ENCODE measurements at places on chromosomes 6 and 20.

DNA sequence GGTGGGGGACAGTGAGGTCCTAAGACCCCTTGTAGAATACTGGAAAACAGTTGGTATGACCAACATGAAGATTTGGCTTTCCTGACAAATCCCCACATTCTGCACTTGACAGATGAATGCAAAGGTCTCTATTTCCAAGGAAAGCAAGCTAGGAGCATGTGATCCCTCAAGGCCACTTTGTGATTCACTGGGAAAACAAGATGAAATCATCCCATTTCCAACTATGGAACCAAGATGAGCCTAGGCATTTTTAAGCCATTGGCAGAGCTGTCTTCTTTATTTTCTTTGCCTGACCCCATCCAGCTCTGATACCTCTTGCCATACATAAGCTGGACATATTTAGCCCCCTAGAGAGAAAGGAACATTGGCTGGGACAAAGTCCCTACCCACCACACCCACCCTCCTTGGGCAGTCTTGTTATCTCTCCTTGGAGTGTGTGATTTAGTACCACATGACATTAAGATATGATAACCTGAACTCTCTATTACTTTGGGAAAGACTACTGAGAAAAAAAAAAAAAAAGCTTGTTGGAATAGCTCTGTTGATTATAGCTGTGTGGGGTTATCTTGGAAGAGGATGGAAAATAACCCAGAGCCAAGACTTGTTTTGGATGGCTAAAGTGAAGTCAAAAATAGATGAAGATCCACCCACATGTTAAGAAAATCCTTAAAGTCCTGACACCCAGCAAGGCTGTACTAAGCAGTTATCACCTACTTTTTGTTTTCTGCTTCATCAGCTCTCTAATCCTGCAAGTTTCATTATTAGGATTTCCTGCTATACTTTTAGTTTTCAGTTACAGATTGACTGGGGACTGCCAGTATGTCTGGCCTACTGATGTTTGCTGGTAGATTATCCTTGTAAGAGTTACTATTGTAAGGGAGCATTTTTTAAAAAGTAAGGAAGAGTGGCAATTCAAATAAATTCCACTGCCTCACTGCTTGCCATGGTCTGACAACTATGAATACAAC, 90.1 kb upstream of the PREP start:
- DNase-seq: no peak

- no peak for DNase-seq
Observed at GRCh38 chr20:52812231-52812847, 159.8 kb upstream of the TSHZ2 start.

DNA sequence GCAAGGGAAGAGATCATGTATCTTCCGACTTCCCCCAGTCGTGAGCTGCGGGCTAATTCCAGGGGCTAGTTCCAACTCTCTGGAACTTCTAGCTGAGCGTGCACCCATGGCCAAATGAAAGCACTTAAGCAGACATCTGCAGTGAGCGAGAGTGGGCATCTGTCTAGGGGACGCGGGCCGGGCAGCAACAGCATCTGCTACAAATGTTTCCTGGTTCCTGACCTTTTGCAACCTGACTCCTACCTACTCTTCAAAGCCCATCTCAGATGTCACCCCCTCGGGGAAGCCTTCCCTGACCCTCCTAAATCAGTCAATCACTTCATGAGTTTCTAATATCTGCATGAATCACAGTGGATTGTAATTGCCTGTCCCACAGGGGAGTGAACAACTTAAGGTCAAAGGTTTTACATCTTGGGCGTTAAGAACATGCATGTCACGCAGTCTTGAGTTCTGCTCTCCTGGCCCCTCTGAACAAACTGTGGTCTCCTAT, 141.9 kb downstream of the CEBPB start:
- no peak for DNase-seq

DNA sequence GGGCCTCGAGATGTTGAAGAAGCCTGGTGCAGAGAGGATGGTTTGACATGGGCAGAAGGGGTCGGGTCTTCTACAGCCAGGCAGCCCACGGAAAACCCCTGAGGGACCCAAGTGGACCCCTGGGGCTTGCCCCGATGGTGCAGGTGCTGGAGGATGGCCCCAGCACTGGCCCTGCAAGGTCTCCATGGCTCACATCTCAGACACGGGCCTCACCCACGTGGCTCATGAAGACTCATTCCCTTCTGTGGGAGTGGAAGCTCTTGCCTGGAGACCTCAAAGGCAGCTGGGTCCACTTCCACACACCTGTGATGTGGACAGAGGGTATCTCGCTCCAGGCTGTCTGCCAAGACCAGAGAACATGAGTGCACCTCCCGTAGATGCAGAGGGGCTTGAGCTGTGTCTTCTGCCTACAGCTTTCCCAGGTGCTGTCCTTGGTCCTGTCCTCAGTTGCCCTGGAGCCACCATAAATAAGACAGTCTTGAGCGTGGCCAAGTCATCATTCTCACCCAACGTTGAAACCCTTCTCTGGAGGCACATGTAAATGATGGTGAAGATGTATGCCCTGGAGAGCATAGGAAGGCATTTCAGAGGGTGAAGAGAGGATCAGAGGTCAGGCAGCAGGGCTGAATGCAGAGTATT, 108.0 kb downstream of the SYNDIG1 start:
- no peak for DNase-seq

DNA sequence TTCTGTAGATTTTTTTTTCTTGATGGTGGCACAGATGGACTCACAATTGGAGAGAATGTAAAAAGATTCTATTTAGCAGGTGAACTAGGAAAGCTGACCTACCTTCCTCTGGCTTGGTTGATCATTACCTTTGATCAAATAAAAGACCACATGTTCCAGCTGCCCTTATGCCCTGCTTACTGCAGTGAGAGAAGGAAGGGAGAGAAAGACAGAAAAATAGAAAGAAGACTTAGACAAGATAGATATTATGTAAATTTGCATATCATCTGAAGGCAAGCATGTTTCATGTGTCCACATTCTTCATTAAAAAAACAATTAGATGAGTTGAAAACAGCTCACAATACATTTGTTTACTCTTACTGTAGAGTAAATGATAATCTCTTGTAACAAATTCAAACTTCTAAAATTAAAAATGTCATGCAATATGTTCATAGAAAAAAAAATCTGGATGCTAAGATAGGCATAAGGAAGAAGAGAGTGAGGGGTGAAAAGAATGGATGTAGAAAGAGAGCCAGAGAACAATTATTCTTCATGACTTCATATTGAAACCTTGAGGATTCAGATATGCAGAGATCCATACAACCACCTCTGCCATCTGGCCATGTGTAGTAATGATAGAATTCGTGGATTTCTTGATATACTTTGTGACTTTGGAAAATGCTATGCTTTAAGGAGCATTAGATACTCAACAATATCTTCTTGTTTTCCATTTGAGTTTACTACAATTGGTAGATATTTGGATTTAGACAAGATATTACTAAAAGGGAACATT, 71.7 kb downstream of the RFX6 start:
- DNase-seq: no peak

GRCh38 chr20:49627329-49627761, 59.4 kb upstream of the PTGIS start:
- DNase-seq: no peak

- DNase-seq: no peak
Observed at GRCh38 chr6:40256831-40257230, 322.6 kb upstream of the MOCS1 start.

DNA sequence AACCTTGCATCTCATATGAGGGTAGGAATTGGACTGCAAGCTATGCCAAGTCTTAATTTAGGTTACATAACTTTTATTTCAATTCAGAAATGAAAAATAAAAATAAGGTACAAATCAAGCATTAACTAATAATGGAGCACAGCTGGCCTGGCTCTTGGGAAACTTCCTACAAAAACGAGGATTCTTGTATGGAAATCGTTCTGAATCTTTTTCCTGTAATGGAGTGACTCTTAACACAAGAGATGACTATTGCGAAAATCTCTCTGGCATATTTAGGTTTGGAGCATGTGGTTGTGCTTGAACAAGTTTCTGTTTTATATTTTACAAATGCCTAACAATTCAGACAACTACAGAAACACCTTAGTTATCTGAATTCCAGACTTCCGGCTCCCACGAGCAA, 34.0 kb upstream of the PI16 start:
- DNase-seq: no peak

DNA sequence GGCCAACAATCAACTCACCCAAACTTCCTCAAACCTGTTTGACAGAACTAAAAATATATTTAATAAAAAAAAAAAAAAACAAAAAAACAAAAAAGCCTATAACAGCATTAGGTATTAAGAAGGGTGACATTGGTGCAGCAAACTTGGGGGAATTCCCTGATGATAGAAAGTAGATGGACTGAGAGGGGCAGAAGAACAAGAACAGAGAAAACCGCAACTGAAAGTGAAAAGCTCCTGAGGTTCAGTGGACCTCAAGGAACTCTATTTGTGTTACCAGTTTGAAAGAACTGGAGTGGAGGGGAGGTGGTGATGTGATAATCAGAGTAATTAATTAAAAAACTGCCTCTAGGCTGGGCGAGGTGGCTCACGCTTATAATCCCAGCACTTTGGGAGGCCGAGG, 53.8 kb downstream of the MACROD2 start:
- DNase-seq: no peak

GRCh38 chr6:38021029-38021428, 201.5 kb downstream of the ZFAND3 start:
- DNase-seq: no peak

DNA sequence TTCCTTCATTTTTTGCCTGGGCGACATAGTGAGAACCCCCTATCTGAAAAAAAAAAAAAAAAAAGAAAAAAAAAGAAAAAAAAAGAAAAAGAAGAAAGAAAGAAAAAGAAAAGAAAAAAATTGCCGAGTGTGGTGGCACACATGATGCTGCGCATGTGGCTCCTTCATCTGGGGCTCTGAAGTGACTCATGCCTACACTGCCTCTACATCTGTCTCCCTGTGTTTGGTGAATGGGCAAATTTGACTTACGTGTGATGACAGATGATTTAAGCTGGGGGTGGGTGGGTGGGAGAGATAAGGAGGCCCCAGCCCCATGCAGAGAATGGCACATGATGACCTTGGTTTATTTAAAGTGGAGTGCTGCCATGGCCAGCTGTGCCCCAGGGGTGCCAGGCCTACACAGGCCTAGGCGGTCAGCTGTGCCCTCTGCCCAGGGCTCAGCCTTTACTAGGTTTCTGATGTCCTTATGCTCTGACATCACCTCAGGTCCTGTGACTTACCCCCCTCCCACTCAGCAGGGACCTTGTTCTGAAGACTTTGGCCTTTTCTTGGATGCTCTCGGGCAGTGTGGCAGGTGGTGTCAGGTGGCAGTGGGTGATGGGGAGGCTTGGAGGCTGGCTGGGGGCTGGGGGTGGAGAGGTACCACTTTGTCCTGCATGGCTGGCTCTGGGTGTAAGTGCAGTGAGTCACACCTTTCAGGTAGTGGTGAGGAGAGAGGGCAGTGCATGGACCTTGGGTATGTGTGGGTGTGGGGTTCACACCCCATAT, 41.1 kb downstream of the VEGFA start:
- no peak for DNase-seq

GRCh38 chr20:4470375-4470774, 251.3 kb upstream of the PRND start:
- no peak for DNase-seq

DNA sequence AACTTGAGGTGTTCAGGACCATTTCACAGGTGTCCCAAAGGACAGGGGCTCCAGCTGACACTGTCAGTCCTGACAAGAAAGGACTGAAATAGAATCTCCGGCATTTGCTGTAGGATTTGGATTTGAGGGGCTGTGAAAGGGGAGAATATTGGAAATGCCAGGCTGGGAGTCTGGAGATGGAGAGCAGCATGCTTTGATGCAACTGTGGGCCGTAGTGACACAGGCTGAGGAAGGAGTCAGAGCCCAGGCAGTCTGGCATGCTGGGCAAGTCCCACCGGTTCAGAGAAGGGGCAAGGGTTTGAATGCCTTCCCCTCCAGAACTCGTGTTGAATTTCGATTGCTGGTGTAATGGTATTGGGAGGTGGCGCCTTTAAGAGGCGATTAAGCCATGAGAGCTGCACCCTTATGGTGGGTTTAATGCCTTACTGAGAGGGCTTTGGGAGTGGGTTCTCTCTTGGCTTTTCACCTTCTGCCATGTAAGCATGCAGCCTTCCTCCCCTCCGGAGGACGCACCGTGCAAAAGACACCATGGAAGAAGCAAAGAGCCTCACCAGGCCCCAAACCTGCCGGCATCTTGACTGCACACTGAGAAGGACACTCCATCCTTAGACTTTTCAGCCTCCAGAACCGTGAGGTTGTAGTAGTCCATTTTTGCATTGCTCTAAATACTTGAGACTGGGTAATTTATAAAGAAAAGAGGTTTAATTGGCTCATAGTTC, 9.4 kb upstream of the PYGB start:
- DNase-seq: no peak

- DNase-seq: no peak
Observed at GRCh38 chr6:1497761-1498105, 108.4 kb downstream of the FOXF2 start.

DNA sequence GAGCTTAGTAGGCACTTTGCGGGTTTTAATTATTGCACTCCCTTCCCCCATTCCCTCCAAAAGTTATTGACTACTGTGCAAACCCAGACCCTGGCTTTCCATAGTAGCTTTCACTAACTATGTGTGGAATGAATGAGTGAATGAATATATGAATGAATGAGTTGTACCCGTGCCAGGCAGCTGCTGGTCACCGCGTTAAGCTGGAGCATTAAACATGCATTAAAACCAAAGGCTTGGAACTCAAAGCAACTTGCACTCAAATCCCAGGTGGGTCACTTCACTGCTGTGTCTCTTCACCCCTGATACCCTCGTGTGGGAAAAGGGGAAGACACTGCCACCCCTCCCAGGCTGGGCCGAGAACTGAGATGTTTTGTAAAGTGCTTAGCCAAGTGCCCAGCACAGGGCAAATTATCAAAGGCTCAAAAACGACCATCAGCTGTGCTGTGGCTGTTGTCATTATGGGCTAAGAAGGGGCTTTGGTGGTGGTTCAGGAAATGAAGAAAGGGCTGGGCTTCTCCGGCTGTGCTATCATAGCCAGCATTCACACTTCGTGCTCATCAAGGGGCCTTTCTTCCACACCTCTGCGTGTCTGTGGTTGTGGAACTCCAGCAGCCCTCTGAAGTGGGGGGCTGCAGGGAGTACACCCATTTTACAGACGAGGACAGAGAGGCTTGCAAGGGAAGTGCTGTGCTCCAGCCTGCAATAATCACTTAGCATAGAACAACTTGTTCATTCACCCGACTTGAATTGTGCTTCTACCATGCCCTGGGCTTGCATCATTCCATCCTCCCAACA, 60.2 kb upstream of the STX16 start:
- no peak for DNase-seq

DNA sequence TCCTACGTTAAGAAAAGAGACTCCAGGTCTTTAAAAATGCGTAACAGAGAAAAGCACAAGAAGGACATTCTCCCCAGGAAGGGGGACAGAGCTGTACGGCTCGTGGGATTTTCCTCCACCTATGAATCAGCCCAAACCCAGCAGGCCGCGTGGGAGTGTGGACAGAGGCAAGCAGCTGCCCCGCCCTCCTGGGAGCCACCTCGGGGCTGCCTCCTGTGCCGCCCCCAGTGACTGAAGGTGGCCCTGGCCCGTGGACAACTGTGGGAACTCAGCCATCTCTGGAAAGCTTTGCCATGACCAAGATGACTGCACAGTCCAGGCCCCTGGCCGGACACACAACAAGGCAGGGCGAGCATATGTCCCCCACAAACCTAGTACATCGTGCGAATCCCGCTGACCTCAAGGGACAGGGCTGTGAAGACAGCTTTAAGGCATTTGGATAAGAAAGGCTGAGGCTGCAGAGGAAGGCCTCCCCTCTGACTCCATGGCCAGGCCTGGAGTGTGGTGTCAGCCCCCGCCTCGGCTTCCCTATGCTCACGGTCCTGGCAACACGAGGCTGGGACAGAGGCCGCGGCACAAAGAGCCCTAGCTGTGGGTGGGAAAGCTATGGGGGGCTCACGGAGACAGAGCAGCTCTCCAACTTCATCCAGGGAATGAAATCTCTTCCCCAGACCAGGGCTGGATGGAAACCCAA, 26.9 kb downstream of the PXDC1 start:
- DNase-seq: no peak
